ENCODE measurements at places on chromosomes 2 and 18.

DNA sequence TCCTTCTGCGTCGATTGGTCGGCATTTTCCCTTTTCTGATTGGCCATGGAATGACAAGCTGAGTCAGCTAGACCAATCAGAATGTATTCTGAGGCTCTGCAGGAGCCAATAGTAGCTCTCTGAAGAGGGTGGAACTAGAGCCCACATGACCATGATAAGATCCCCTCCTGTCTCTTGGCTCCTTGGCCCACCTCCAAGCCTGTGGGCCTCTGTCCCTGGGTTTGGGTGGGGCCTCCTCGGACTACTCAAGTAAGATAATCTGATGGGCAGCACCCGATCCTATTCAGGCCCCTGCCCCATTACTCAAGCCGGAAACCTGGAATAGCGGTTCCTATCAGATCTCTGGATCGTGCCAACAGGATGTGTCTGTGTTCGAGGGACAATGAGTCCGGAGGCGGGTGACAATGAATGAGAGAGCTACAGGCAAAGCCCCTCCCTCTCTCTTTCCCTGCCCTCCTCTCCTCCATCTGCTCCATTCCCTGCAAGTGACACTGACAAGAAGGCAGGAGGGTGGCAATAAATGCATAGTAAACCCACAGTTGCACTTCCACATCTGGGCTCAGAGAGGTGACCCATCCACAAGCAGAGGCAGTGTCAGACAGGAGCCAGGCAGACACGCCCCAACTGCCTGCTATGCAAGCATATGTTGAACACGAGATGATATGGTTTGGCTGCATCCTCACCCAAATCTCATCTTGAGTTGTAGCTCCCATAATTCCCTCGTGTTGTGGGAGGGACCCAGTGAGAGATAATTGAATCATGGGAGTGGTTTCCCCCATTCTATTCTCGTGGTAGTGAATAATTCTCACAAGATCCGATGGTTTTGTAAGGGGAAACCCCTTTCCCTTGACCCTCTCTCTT is 114.7 kb downstream of the TNS1 start:
- no peak for DNase-seq

- no peak for DNase-seq
Observed at GRCh38 chr2:11701751-11702301, 31.8 kb upstream of the NTSR2 start.

GRCh38 chr2:62956651-62957050 is 94.0 kb upstream of the OTX1 start:
- DNase-seq: no peak

GRCh38 chr2:38185012-38185491 is 109.1 kb upstream of the CYP1B1 start:
- no peak for DNase-seq

Measured in NAMALWA (cell line).